ENCODE measurements at places on chromosomes 4 and X. TPM values are rescaled to one million over a fixed set of nuclear protein-coding genes. Genes with fewer than 3 reads are reported as not detected.

GRCh38 chrX:68431836-68432235 lies 1.5 kb downstream of the OPHN1 start:
- DNase-seq: no peak

Gene CD38
- total RNA-seq: 0.23 TPM

Gene CLIC2
- total RNA-seq: 0.60 TPM

GRCh38 chrX:119885554-119886428 lies 9.9 kb upstream of the AKAP14 start:
- peak; percentile 63 for DNase-seq

GRCh38 chrX:39452401-39452800 lies 645.4 kb downstream of the BCOR start:
- DNase-seq: no peak

GRCh38 chr4:93092765-93093164 lies 735.8 kb upstream of the ATOH1 start:
- DNase-seq: no peak

Gene SEPTIN11
- total RNA-seq: 134 TPM

Gene REELD1
- total RNA-seq: not detected

GRCh38 chr4:120053911-120054310 lies 12.7 kb downstream of the MAD2L1 start:
- no peak for DNase-seq

DNA sequence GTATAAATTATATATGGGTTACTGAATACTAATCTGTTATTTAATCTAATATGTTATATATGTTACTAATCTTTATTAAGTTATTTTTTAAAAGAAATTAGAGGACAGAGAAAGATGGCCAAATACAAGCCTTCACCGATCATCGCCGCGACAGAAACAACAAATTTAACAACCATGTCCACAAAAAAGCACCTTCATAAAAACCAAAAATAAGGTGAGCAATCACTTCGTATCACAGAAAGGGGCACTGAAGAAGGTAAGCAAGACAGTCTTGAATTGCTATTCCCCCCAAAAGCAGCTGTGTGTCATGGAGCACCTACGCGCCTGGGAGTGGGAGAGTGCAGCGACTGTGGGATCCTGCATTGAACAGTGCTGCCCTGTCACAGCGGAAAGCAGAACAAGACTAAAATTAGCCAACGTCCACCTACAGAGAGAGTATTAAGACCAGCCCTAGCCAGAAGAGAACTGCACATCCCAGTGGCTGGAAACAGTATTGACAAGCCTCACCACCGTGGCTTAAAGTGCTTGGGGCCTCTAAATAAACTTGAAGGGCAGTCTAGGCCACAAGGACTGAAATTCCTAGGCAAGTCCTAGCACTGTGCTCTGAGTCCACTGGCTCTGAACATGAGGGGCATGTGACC lies 38.5 kb downstream of the LRBA start:
- no peak for DNase-seq

DNA sequence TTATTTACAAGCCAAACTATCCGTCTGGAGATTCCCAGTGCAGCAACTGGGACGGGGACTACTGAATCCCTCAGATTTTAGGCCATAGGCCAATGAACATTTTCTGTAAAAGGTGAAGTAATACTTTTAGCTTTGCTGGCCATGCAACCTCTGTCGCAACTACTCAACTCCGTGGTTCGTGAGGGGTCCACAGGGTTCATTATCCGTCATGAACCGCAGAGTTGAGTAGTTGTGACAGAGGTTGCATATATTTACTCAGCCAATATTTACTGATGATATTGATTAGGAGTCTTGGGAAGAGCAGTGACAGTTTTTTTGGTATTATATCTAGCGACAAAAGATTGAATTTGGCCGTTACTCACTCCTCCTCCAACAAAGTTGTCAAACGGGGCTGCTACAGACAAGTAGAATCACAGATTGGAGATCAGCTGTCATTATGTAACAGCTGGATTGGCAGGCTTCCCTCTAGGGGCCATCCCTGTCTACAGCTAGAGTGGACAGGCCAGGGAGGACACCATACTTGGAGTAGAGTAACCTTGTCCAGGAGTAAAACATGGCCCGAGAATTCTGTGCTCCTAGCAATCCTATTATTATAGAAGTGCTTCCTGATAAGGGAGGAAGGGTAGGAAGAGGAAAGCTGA lies 37.2 kb upstream of the CD38 start:
- DNase-seq: no peak

DNA sequence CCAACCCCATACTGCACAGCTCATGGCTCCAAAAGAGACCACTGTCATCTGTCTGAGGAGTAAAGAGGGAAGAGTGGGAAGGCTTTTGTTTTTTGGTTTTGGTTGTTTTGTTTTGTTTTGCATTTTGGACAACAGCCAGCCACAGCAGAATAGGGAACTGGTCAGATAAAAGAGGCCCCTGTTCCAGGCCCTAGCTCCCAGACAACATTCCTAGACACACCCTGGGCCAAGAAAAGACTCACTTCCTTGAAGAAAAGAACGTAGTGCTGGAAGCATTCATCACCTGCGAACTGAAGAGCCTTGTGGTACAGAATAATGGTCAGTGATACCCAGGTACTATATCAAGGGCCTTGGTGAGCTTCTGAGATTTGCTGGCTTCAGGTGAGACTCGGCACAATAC lies 619.4 kb upstream of the SPANXN1 start:
- peak; percentile 26 for DNase-seq

- no peak for DNase-seq
Observed at GRCh38 chr4:27009539-27009938, 148.9 kb downstream of the STIM2 start.

Gene AIFM1
- 28.3 TPM for total RNA-seq

Gene TMEM129
- 40.1 TPM for total RNA-seq

DNA sequence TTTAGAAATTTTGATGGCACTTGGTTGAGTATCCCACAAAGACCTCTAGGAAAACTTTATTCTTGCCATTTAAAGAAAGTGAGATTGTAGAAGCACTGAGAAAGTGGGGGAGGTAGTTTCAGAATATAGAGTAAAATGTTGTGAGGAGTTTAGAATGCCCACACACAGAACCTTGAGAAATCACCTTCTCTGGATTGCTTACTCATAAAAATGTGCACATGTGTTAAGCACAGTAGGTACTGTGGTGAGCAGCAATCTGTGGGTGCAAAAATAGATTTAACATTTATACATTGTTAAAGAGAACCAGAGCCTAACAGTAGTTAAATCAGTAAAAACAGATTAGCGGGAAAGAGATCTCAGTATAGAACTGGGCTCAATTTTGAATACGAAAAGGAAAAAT lies 201.2 kb upstream of the NWD2 start:
- no peak for DNase-seq

- peak; percentile 58 for DNase-seq
Observed at GRCh38 chr4:7987148-7987989, 47.7 kb upstream of the AFAP1 start.

DNA sequence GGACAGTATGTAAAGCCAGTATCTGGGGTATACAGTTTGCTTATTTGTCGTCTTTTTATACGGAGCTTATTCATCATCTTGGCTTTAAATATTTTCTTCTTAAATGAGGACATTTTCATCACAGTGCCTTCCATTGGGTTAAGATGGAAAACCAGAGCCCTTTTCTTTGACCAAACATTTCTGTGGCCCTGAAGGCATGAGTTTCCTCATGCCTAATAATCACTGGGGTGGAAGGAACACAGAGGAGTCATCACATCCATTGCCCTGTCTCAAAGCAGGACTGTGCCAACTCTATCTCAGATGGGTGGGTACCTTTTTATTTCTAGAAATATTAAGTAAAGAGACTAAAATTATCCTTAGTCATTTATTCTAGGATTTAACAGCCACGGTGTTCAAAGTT lies 40.0 kb downstream of the CHRDL1 start:
- no peak for DNase-seq

DNA sequence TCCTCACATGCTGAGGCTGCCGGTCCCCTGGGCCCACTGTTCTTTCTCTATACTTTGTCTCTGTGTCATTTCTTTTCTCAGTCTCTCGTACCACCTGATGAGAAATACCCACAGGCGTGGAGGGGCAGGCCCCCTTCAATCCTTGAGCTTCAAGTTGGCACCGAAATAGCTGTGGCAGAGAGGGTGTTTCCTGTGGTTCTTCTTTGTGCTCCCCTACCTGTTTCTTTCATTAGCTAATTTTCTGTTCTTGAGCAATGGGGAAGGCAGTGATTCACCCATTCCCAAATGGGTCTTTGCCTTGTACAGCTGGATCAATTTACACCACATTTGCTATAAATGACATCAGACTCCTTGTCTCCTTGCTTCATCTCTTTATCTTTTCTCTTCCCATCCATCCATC lies 2.1 kb upstream of the CYSLTR1 start:
- no peak for DNase-seq

- DNase-seq: no peak
Observed at GRCh38 chr4:39947963-39948362, 29.7 kb downstream of the PDS5A start.

DNA sequence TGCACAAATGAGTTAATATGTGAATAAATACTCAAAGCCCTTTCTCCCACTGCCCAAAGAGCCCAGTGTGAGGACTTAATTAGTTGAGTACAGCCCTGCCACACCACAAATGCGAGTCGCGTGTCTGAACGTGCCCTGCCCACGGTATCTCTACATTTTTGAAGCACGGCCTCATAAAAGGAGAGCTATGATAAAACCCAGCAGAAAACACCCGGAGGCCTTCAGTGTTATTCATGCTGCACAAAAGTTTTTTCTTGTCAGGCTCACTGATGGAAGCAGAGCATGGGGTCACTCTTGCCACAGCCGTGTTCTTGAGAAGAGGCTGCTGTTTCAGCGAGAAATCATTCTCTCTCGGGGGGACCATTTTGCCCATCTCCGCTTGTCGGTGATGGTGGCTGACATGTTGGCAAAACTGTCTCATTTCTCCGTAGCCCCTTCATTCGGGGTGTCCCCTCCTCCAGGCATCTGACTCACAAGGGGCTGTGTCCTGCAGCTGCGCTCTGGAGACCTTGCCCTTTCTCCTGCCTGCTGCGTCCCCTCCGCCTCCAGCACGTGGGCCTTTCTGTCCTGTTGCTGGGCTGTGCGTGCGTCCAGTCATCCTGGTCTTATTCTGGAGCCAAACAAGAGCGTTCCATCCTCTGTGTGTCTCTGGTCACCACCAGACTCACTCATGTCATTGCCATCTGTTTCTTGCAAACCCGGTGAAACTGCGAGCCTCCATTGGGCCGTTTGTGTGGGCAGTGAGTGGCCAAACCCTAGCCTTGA lies 88.8 kb downstream of the SORCS2 start:
- DNase-seq: no peak

DNA sequence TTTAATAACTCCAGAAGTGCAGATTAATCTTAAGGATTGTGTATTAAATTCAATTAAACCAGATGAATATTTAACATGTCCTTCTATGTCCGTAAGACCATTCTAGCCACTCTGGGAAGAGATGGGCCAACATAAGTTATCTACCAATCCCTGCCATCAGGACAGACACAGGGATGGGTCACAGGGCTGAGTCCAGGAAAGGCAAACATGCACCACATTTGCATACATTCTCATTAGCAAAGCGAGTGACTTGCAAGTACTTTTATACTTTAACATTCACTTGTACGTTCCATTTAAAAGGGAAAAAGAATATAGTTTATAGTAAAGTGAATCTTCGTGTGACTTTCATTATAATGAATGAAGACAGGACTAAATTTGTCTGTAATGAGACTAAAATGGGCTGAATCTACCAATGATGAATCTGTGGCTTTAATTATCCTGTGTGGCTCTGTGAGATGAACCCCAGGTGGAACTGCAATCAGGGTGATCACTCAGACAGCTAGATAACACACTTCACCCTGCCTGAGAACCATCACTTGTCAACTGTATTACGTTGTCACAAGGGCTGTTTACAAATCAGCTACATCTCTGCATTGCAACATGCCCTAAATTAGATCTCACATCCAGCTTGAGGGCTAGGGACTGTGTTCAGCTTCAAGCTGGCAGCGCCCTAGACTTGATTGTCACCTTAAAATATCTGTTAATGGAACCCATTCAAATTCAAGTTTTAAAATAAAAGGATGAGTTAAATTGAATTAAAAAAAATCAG lies 77.2 kb downstream of the SH3KBP1 start:
- DNase-seq: no peak

DNA sequence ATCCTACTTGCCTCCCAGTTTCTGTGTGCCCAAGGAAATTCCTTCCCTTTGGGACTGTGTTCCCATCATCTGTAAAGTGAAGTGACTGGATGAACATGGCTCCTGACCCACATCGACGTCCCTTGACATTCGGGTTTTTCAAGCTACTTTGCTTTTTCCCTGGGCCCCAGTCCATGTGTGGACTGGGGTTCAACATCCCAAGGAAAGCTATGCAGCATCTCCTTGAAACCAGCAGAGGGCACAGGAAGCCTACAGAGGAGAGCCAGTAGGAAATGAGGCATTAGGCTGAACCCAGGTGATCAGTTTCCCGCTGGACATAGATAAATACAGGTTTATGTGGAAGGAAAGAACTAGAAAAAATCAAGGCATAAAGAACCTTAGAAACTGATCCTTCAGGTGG lies 145.1 kb upstream of the ARHGEF9 start:
- DNase-seq: peak; percentile 2

DNA sequence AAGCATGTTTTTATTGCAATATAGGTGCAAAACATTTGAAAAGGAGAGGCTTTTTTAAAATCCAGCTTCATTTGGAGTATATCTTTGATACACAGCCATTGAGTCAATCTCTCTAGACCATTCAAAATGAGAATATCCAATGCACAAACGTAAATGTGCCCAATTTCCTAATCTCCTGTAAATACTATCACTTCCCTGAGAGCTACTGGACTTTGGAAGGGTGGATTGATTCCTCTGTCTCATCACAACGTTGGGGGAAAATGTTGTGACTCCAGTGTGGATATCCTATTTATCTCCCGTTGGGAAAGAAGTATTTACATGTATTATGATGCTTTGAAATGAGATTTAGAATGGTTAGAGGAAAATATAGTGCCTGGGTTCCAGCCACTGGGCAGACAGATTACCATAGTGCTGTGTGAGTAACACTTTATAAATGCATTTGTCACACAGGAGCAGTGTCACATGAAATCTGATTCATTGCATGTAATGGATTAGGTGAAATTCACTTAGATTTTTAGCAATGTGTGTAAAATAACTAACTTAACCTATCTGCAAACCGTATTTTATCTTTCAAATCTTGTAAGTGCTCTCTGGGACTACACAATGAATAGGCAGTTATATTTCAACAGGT lies 64.4 kb upstream of the VCX3A start:
- no peak for DNase-seq

Gene DKK2
- total RNA-seq: 0.08 TPM

- DNase-seq: no peak
Observed at GRCh38 chr4:72344418-72344817, 224.6 kb downstream of the ADAMTS3 start.

- no peak for DNase-seq
Observed at GRCh38 chr4:167222099-167222498, 12.2 kb downstream of the SPOCK3 start.

Gene DCAF8L2
- not detected for total RNA-seq

- peak; percentile 24 for DNase-seq
Observed at GRCh38 chr4:108555701-108556100, 64.7 kb upstream of the RPL34 start.

- no peak for DNase-seq
Observed at GRCh38 chr4:183626168-183626567, 32.8 kb downstream of the RWDD4 start.

DNA sequence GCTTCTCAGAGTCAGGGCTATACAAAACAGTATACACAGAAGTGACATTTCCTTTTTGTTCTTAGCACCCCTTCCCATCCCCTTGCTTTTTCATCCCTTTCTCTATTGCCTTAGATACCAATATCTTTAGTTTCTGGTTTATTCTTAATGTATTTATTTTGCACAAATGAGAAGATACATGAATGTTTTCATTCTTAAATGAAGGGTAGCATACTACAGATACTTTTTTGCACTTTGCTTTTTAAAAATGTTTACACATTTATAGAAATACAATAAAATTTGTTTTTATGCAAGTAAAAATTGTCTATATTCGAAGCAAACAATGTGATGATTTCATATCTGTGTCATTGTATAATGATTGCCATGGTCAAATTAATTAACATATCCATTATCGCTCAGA lies 33.1 kb downstream of the TSPAN7 start:
- no peak for DNase-seq

Data from HT1080 (cell line).